ENCODE measurements at places on chromosomes 7 and 10.

DNA sequence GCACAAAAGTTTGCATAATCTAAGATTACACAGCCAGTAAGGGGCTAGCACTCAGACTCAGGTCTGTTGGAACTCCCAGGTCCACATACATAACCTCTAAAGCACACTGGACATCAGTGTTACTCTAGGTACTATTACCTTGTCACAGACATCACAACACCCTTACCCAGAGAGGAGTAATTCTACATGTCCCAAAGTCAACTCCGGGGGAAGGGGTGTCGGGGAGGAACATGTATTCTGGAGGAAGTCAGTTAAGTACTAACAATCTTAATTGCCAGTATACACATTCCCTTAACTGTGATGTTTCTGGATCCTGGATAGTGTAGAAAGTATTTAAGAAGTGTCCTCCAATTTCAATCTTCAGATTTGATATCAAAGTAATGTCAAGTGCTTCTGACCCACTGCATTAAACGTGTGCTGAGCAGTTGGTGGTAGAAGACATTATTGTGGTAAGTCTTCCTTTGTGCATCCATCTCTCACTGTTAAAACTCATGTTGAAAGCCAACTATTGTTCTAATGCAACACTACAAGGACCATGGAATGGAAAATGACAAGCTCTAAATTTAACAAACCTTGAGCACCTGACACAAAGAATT, 155.4 kb downstream of the CRPPA start:
- no peak for DNase-seq

DNA sequence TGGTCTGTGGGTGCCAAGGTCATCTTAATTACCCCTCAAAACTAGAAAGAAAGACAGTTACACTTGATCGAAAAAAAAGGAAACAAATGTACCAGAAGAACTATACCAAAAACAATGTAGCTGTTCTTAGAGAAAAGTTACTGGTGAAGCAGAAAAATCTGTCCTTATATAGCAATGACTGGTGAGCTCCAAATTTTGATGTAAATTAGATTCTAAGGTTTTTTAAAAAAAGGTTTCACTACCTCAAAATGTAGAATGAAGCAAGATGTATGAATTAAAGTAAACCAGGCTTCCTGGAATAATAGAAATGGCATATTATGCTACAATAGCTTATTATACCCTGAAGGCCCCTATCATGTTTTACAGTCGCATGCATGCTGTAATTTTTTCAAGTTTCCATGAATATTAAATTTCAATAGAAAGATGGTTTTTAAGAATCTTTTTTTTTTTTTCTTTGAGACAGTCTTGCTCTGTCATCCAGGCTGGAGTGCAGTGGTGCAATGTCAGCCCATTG, 28.4 kb upstream of the FKBP9 start:
- DNase-seq, result no peak

DNA sequence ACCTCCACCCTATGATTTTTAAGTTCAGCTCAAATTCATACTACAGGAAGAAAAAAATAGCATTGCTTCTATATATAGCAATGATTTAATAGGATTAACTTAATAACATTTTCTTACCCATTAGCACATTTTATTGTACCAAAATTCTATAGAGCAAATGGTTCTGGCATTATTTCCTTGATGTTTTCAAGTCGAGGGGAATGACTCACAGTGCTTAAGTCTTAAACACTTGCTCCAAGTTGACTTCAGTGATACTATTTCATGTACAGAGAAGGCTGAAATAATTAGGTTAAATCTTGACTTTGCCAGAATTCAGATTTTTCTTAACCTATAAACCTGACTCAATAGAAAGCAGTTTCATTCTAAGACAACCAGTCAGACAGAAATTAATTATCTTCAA, 1133.8 kb downstream of the SORCS3 start:
- no peak for DNase-seq

GRCh38 chr7:141975806-141976523, 2.4 kb upstream of the TAS2R38 start:
- DNase-seq, result peak; percentile 33

GRCh38 chr7:31368620-31369019, 28.1 kb upstream of the NEUROD6 start:
- no peak for DNase-seq

- DNase-seq, result no peak
These were observed 3.4 kb downstream of the GPR85 start for GRCh38 chr7:113083132-113083815.

- DNase-seq, result no peak
These were observed 179.3 kb downstream of the MAD1L1 start for GRCh38 chr7:2053395-2053794.

- DNase-seq, result no peak
These were observed 2.0 kb downstream of the ACSM6 start for GRCh38 chr10:95196046-95196445.

- no peak for DNase-seq
These were observed 406.6 kb downstream of the HTR7 start for GRCh38 chr10:90451283-90451682.

GRCh38 chr10:67883710-67884312, 645 bp upstream of the SIRT1 start:
- no peak for DNase-seq

- no peak for DNase-seq
These were observed 307.4 kb upstream of the AOAH start for GRCh38 chr7:37031571-37032257.

- no peak for DNase-seq
These were observed 41.8 kb downstream of the VIPR2 start for GRCh38 chr7:159102681-159103381.

- DNase-seq, result no peak
These were observed 48.5 kb upstream of the LAMB1 start for GRCh38 chr7:108051454-108051853.

DNA sequence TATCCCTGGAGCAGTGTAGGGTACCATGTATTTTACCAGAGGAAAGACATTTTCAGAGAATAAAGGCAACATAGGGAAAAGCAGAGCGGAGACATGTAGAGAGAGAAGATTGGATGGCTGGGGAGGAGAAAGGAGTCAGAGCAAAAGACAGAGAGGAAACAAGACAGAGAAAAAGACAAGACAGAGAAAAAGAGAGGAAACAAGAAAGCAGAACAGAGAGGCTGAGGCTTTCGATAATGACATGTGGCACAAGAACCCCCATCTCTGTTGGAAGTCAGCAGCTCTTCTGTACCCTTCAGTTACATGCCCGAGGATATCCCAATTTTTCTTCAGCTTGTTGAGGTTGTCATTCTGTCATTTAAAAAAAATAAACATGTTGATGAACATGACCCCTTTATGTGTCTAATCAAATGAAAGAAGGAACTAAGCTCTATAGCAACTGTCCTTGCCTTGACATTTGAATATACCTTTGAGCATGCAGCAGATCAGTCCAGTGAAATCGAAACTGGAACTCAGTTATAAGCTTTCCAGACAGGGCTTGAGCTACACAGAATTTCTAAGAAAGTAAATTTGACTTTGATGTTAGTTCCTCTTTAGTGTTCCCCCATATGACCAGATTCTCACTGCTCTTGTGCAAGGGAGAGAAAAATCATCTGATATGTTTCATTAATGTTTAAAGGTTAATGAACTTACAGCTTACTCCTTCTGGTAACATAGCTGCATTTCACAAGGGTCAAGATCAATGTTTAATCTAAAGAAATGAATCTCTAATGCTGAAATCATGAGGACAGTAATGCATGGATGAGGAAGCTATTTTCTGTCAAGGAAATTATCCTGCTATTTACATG, 75.1 kb upstream of the SP4 start:
- DNase-seq, result no peak

DNA sequence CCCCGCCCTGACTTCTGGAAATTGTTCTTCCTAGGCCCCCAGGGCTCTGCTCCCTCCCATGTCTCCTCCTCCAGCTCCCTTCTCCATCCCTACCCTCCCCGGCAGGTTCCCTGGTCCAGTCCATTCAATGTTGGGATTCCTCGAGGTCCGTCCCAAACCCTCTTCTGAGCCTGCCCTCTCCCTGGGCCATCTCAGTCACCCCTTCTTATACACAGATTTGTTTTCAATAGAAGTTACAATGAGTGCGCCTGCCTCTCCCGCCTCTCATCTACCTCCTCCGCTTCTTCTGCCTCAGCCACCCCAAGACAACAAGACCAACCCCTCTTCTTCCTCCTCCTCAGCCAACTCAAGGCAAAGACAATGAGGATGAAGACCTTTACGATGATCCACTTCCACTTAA, 67.9 kb downstream of the OAT start:
- DNase-seq, result no peak

DNA sequence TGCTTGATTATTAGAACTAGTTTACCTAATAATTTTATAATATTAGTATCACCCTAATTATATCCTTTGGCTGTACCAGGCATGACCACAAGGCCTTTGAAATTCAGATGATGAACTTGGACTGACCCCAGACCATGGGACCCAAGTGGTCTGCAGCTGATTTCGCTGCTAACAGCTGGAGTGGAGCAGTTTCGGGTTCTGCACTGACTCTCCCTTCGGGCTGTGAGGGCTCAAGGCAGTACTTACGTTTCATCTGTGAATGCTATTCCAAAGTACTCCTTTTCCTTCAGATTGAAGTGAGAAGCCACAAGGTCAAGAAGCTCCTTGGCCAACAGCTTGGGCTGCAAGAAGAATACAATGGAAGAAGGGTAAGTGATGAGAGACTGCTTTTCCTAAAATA, 223.8 kb downstream of the PRPF18 start:
- DNase-seq, result no peak

DNA sequence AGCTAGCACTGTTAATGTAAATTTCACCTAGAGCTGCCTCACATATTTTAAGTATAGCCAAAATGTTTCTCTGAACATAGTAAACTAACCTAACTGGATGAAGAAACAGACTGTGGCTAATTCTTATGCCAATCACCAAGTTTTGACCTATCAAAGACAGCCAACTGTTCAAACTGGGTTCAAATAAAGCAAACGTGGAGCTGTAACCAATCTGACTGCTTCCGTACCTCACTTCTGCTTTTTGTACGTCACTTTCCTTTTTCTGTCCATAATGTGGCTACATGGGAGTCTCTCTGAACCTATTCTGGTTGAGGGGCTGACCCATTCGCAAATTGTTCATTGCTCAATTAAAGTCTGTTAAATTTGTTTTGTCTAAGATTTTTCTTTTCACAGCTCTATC, 66.3 kb upstream of the ETV1 start:
- DNase-seq, result no peak

- DNase-seq, result no peak
These were observed 400.7 kb upstream of the FOXK1 start for GRCh38 chr7:4281231-4281993.

- DNase-seq, result no peak
These were observed 42.8 kb upstream of the NUB1 start for GRCh38 chr7:151298765-151299164.

DNA sequence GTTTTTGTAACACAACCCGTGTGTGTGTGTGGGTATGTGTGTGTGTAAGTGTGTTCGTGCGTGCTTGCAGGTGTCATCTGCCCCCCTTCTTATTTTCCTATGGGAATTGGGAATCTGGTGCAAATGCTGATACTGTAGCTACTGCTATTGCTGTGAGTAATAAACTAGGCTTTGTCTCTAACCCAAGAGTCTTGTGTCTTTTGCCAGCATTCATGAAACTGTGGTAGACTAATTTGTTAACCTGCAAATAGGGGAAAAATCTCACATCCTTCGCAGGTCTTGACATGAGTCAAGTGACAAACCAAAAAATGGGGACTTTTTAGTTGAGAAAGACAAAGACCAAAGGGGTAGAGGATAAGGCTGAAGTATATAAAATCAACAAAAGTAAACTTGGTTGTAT, 57.9 kb upstream of the FAM133B start:
- DNase-seq, result no peak

DNA sequence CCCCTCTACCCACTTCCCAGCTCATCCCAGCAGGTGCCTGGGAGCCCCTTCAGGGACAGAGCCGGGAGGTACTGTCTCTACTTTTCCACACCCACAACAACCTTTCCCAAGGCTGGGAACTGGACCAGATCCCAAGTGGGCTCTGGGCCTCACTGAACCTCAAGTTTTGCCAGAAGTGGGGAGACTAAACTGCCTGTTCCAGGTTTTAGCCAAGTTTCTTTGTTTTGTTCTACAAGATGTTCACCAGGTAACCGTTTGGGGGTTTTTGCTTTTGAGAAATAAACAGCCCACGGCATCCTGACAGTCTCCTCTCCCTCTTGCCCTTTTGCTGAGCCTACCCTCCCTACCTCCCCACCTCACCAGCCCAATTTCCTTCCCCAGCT, 10.6 kb upstream of the EMX2 start:
- DNase-seq, result no peak

DNA sequence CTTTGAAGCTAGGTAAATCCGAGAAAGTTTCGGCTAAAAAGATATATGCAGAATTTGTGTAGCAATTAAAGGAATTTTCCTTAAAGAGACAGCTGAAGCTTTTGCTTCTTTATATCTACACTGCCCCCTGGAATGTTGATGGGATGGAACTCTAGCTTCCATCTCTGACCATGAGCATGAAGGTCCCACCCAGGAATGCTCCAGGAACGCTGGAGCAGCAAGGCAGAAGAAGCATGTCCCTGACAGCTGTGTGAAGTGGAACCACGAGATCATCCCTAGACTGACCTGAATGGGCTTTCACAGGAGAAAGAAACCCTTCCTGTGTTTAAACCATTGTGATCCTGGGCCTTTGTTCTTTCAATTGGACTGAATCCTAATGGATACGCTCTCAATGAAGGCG, 99.7 kb upstream of the NOBOX start:
- DNase-seq, result no peak

- DNase-seq, result no peak
These were observed 38.7 kb upstream of the PPP1R17 start for GRCh38 chr7:31648288-31648687.

DNA sequence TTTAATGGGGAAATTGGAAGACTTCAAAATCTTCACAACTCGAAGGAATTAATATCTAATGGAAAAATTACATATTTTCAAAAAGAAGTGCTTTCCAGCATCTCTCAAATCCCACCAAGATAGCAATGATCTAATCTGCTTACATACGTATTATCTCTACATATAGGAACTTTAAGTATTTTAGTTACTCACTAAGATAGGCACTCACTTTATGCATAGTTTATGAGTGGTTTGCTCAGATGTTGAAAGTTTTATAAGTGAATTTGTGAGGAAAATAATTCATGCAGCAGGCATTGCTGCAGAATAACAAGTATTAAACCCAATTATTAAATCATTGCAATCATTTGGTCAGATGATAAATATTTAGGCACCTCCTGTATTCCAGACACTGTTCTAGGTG, 2.3 kb upstream of the CYTH3 start:
- DNase-seq, result no peak

GRCh38 chr7:33411020-33411419, 281.7 kb downstream of the BBS9 start:
- no peak for DNase-seq

GRCh38 chr10:128210215-128211063, 84.2 kb upstream of the MKI67 start:
- peak; percentile 61 for DNase-seq

GRCh38 chr10:97407211-97407951, 6.2 kb upstream of the RRP12 start:
- peak; percentile 65 for DNase-seq

DNA sequence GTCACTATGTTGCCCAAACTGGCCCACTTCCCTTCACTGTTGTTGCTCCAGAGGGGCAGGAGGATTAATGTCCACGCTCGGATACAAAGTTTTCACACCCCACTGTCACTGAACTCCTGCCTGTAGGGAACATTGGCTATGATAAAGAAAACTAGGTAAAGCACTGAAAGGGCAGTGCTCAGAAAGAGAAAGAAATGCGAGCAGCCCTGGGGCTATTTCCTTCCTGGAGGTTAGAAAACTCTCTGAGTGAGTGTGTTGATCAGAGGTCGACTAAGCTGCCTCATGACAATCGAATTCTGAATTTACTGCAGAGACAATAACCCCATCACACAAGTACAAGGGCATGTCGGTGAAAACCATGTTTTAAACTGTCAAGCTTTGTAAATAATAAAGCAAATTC, 227.2 kb upstream of the PITRM1 start:
- DNase-seq, result no peak

All from GM12892 (cell line).